ENCODE measurements at places on chromosomes 5 and 9. TPM values are rescaled to one million over a fixed set of nuclear protein-coding genes. Genes with fewer than 3 reads are reported as not detected.

The JAKMIP2 gene
- 14.5 TPM for total RNA-seq

The GFRA3 gene
- total RNA-seq = not detected

GRCh38 chr5:112919972-112920371 lies 2.1 kb downstream of the REEP5 start:
- no peak for DNase-seq

- no peak for DNase-seq
Measured at GRCh38 chr9:116144555-116144954, 9.0 kb upstream of the PAPPA start.

The CDO1 gene
- not detected for total RNA-seq

GRCh38 chr5:108974594-108974993 lies 226.9 kb downstream of the FER start:
- no peak for DNase-seq

DNA sequence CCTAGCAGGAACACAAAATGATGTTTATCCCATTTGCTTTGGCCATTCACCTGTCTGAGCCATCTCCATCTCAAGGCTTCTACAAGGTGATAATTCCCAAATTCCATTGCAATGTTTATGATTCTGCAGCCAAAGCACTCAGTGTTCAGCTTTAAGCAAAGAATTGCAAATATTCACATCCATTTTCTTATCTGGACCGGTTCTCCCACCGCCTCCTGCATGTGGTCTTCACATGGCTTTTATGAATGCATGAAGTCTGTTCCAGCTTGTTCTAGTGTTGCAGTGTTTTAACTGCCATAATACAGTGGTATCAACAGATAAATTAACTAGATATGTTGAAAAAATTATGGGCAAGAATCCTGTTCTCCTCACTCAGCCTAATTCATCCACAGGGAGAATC lies 443.0 kb upstream of the KLF4 start:
- no peak for DNase-seq

- DNase-seq = no peak
Measured at GRCh38 chr5:79590396-79590999, 21.7 kb upstream of the TENT2 start.

DNA sequence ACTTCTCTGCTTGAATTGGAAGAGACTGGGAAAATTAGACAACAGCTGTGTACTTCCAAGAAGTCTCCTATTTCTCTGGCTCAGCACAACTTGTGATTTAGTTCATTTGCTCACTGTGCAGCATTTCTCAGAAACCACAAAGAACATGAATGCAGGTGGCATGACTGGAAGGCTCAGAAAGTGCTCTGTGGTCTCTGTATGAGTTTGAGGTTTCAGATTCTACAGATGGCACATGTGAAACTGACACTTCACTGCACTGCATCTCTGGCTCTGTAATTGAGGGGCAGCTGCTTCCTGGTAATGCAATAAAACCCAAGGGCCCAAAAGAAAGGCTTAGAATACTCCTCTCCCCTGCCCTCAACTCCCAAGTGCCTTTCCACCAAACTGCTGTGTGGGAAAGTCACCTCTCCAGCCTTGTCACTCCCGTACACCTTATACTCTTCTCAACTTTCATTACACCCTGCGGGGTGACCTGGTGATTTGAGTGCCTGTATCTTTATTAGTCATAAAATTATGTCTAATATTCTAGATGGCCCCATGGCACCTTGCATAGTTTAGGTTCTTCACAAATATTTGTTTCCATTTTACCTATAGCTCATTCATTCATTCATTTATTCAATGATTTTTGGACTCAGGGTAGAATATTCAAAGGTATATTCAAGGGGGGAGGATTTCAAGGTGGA lies 82.5 kb downstream of the ESM1 start:
- peak; percentile 31 for DNase-seq

The PCDHGB2 gene
- total RNA-seq = 10.9 TPM

DNA sequence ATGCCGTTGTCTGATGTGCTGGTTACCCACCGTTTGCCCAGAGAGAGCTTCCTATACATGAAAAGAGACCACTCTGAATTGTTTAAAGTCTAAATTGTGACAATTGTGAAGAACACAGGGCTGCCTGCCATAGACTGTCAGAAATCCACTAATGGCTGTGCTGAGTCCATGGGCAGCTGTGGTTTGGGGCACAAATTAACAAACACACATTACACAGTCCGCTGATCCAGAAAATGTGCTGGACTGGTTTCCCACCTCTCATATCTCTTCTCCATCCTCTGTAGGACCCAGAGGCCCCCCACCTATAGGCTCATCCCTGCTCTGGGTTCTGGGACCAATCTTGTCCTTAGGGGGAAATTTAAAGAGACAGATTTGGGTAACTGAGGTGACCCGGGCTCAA lies 19.0 kb upstream of the LIFR start:
- no peak for DNase-seq

- DNase-seq = no peak
Measured at GRCh38 chr5:2030131-2030530, 147.4 kb upstream of the IRX4 start.
